ENCODE measurements at places on chromosomes 12 and 14. TPM values are rescaled to one million over a fixed set of nuclear protein-coding genes. Genes with fewer than 3 reads are reported as not detected.

GRCh38 chr12:103431387-103431786, 64.4 kb downstream of the C12orf42 start:
- DNase-seq = no peak

DNA sequence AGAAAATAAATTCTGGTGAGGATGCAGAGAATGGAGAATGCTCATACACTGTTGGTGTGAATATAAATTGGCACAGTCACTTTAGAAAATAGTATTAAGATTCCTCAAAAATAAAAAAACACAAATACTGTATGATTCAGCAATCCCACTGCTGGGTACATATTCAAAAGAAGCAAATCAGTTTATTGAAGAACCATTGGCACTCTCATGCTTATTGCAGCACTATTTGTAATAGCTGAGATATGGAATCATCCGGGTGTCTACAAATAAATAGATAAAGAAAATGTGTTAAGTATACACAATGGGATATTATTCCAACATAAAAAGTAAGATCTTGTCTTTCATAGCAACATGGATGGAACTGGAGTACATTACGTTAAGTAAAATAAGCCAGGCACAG, 579.4 kb upstream of the SEL1L start:
- DNase-seq = no peak

DNA sequence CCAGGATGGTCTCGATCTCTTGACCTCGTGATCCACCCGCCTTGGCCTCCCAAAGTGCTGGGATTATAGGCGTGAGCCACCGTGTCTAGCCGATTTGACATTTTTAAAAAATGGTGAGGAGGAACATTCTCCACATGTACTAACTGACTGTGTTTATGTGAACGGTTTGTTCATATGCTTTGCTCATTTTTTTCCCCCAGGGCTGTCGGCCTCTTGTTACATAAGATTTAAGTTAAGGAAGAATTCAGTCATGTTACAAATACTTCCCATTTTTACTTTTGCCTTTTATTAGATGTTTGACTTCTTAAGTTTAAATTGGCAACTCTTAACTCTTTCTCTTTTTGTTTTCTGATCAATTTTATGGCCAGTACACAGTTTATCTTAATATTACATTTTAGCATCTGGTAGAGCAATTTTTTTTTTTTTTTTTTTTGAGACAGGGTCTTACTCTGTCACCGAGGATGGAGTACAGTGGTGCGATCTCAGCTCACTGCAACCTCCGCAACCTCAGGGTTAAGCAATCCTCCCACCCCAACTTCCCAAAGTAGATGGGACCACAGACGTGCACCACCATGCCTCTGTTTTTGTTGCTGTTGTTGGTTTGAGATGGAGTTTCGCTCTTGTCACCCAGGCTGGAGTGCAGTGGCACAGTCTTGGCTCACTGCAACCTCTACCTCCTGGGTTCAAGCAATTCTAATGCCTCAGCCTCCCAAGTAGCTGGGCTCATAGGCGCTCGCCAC, 9.6 kb downstream of the GNS start:
- DNase-seq = no peak

GRCh38 chr12:42640391-42640790, 50.8 kb upstream of the PRICKLE1 start:
- no peak for DNase-seq

Gene SMAGP
- total RNA-seq = 6.0 TPM

Gene OLR1
- total RNA-seq = 0.60 TPM

- DNase-seq = no peak
Observed at GRCh38 chr12:16796168-16796567, 190.2 kb upstream of the LMO3 start.

GRCh38 chr12:93750056-93750455, 72.9 kb downstream of the CRADD start:
- DNase-seq = no peak

Gene SCYL2
- 30.3 TPM for total RNA-seq

DNA sequence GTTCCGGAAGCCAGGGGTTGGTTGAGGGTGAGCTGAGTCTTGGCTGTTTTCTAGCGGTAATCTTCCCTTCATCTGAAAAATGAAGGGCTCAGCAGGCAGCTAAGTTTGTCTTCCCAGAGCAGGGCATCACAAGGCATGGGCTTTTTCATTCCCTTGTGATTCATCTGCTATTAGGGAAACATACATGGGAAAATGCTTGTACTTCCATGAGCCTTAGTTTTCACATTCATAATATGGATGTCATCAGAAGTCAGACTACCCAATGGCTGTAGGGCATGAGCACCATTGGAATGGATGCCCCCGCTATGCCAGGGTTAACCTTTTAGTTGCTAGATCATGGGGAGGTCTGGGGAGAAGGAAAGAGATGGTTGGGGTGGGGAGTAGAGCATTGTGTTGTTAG, 18.7 kb downstream of the HELB start:
- DNase-seq = no peak

Gene AKAP3
- 5.2 TPM for total RNA-seq

GRCh38 chr14:30656190-30656632, 34.1 kb downstream of the SCFD1 start:
- DNase-seq = peak; percentile 24

Gene NDRG2
- 212 TPM for total RNA-seq

Gene B4GALNT3
- 20.9 TPM for total RNA-seq

DNA sequence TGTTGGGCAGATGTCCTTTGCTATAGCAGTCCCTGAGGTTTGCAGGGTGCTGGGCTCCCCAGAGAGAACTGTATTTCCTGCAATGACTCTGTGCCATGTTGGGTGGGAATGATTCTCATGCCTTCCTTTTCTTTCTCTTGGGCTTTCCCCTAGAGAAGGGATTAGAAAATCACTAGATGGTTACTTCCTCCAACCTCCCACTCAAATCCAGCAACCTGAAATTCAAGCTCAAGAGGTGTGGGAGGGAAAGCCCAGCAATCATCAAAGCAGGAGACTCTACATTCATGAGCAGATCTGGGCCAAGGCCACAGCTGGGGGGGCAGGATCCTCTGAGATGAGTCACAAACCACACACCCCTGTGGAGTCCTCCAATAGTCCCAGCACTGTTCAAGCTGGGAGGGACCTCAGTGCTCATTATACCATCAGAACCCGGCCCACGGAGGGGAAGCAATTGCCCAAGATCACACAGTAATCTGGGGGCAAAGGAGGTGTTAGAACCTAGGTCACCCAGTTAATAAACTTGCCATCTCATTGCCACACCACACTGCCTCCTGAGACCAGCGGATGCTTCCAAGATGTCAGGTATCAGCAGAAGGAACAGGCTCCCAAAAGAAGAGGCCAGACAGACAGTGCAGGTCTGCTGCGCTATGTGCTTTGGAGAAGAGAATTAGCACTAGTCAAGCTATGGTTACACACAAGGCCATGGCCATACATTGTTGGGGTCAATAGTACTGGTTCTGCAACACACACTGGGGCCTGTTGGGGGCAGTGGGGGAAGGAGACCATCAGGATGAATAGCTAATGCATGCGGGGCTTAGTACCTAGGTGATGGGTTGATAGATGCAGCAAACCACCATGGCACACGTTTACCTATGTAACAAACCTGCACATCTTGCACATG, 65.7 kb downstream of the TTC9 start:
- DNase-seq = no peak

DNA sequence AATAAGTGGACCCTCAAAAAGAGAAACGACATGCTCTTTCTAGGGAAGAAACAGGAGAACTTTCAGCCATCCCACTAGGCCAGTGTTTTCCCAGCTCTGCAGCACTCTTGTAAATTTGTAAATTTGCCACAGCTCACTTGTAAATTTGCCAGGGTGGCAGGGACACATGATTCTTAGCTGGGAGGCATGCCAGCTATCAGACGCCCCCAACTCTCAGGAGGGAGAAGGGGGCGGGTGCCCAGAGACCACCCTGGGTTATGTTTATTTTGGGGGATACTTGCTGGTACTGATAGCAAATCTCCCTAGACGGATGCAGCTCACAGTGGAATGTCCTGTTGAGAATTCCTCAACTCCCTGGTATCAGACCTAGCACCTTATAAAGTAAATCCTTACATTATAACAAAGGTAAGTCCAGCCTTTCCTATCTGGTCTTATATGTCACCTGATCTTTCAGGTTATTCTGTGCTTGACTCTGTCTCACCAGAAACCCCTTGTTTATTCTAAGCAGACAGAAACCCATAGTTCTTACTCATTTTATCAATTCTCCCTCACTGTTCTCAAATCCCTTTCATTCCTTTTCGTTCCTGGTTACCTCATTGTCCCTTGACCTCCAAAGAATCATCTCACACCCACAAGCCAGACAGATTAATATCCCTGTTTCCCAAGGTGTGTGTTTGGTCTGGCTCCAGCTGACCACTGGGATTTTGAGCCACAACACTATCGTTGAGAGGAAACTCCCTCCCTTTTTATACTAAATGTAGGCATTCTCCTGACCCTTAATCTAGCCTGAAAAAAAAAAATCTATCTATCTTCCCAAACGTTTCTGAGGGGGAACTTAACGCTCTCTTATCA, 69.3 kb upstream of the HMGA2 start:
- DNase-seq = no peak

DNA sequence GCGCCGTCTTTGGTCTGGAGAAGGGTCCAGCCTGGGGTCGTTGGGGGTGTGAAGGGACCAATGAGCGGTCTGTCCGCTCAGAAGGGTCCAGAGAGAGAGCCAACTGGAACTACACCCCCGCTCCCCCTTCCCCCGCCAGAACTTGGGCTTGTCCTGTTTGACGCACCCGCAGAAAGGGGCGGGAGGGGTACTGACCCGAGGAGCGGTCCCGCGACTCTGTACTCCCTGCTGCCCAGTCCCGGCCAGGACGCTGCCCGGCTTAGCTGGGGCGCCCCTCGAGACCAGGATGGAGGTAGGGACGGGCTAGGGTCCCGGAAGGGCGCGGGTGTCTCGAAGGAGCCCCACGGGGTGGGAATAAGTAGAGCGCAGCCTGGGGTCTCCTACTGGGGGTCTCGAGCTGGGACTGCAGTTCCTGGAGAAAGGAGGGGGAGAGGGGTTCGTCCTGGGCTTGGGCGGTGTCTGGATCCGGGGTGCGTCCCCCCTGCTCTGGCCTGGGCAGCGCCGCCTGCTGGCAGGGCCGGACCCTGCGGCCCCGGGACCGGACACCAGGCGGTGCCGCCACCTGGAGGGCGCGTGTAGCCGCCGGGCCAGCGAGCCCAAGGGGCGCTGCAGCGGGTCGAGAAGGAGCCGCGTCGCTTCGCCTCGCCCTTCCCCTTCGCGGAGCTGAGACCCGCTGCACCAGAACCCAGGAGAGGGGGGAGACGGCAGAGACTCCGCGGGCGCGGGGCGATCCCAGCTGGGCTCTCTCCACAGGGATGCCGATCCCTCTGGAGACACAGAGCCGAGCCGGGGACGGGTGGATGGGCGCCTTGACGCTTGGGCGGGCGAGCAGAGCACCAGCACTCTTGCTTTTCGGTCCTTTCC, 3.8 kb upstream of the CACNB3 start:
- DNase-seq = peak; percentile 86

Gene CELA1
- total RNA-seq = not detected

DNA sequence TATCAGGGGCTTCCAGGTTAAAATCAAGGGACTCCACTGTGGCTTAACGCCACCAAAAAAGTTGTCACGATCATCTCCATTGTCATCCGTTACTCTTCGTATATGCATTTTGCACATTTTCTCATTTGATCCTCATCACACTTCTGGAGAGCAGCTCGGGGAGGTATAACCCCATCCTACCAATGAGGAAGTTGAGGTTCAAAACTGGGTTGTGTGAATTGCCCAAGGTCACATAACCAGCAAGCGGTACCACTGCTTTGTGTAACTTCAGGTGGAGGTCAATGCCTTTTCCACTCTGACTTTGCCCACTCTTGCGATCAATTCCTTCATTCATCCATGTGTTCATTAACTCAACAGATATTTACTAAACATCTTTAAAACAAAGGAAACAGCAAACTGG, 71.1 kb upstream of the CCND2 start:
- DNase-seq = no peak

GRCh38 chr14:96956464-96957239, 159.5 kb downstream of the VRK1 start:
- no peak for DNase-seq

GRCh38 chr14:76862546-76863282, 36.5 kb downstream of the LRRC74A start:
- DNase-seq = no peak

GRCh38 chr14:94009767-94010166, 12.7 kb downstream of the CCDC197 start:
- DNase-seq = no peak

- no peak for DNase-seq
Observed at GRCh38 chr14:61774861-61775260, 12.6 kb downstream of the SNAPC1 start.

GRCh38 chr12:112000820-112001219, 12.1 kb downstream of the TMEM116 start:
- no peak for DNase-seq

- DNase-seq = no peak
Observed at GRCh38 chr14:65167072-65167645, 64.8 kb upstream of the MAX start.

Gene PTPRB
- total RNA-seq = 50.4 TPM

GRCh38 chr12:4240981-4241380, 32.6 kb upstream of the CCND2 start:
- DNase-seq = no peak

DNA sequence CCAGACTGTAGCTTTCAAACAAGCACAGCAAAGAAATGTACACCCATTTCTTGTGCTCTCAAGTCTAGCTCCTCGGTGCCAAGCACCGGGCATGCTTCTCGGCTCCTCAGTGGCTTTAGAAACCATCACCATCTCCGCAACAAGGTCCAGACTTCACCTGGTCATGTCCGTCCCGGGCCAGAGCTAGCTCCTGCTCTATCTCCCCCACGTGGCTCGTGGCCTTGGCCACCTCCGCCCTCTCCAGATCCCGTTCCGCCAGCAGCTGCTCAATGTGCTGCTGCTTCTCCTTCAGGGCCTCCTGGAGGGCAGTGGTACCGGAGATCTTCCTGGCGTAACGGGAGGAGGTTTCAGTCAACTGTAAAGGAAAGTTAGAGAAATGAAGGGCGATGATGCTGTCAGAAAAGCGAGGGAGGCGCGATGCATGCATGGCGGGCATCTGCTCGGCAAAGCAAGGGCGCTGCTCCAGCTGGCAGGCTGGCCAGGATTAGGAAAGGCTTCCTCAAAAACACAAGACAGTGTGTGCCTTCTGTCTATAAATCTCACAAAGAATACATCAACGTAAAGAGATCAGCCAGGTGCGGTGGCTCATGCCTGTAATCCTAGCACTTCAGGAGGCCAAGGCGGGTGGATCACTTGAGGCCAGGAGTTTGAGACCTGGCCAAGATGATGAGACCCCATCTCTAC, 67.4 kb downstream of the CLIP1 start:
- DNase-seq = no peak

DNA sequence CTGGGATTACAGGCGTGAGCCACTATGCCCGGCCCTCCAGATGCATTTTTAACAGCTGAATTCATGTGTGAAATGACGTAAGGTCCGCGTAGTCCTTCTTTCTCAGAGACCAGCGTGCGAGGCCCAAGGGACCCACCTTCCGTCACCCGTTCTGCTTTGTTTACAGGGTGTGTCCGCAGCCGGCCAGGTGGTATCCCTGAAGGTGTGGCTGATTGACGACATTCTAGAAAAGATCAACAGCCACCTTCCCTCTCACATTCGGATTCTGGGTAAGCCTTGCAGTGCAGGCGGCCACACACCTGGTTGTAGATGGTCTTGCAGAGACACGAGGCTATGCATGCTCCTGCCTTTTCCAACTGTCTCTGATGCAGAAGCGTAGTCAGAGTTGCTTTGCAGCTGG, 9.9 kb downstream of the PUS1 start:
- DNase-seq = peak; percentile 11

Gene TEDC1
- total RNA-seq = 5.9 TPM
